G401 (cell line): ENCODE measurements at places on chromosomes 1 and 21. TPM values are rescaled to one million over a fixed set of nuclear protein-coding genes. Genes with fewer than 3 reads are reported as not detected.

Gene CYP4A22
- total RNA-seq = not detected in 2 replicates

DNA sequence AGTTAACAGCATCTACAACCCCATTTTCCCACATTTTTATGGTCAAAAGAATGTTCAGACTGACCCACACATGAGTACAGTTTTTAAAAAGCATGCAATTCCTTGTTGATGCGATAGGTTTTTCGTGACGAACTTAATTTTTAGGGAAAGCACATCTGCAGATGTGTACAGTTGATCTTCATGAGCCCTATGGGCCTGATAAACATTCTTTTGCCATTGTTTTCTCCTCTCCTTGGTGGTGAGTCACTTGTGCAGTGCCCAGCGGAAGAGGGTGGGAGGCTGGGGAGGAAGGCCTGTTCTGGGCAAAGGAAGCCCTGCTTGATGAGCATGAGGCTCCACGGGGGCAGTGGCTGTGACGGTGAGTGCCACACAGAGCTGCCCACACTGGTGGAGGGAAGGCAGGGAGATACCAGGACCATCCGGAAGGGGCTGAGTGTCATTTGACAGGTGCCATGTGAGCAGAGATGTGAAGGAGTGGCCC lies 5.3 kb downstream of the ARF1 start:
- no peak for DNase-seq

Gene FALEC
- 2.2 TPM in 1 of 2 replicates, not detected in the other for total RNA-seq

Gene TRIM46
- total RNA-seq = 0.14 and 0.37 TPM in 2 replicates

DNA sequence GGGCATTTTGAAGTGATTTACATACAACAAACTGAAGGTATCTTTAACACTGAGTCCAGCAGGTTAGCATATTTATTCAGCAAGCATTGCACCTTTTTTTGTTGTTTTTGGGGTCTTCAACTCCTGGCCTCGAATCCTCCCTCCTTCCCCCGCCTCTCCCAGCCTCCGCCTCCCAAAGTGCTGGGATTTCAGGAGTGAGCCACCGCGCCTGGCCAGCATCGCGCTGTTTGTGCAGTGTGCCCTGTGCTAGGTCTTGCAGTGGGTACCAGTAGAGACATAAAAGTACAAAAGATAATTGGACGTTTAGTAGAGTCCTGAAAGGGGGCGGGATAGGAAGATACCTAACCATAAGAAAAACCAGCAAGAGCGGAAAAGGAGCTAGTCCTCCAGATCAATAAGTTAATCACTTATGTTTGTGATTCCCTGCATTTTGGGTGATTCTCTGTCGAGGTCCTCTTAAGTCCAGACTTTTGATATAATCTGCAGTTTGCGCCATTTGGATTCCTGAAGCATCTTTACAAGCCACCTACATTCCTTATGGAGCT lies 111.8 kb downstream of the OSBPL9 start:
- no peak for DNase-seq

Gene OR14K1
- not detected in 2 replicates for total RNA-seq

Gene GJA4
- not detected in 2 replicates for total RNA-seq

DNA sequence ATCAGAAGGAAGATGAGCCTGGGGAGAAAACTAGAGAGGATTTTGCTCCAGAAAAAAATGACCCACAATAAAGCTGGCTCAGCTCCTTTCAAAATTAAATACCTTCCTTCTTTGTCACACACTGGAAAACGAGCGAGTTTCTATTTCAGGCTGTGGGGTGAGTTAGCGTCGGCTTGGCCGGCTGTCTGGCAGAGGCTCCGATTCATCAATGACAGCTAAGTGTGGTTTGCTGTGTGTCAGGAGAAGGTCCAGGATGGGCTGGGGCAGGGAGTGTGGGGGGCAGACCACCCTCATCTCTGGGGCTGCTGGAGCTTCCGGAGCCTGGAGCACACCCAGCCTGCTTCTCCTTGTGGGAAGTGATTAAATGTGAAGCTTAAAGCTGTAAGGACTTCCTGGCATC lies 120.2 kb downstream of the ETS2 start:
- no peak for DNase-seq

Gene WRAP73
- total RNA-seq = 34.5 and 40.8 TPM in 2 replicates

Gene NR5A2
- total RNA-seq = not detected in 2 replicates

Gene S100A2
- 10.6 and 10.8 TPM in 2 replicates for total RNA-seq

- no peak for DNase-seq
Observed at GRCh38 chr1:29427614-29428279, 191.4 kb downstream of the PTPRU start.

GRCh38 chr1:187685333-187685732 lies 856.6 kb downstream of the PLA2G4A start:
- DNase-seq = no peak

DNA sequence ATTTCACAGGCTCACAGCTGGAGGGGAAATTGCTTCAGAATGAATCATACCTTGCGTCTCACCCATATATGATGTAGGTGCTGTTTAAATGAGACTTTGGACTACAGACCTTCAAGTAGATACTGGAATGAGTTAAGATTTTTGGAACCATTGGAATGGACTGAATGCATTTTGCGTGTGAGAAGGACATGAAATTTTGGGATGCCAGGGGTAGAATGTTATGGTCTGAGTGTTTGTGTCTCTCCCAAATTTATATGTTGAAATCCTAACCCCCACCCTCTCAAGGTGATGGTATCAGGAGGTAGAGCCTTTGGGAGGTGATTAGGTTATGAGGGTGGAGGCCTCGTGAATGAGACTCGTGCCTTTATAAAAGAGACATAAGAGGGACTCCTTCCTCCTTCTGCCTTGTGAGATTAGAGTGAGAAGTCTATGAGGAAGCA lies 41.4 kb downstream of the KCNK1 start:
- no peak for DNase-seq

Gene PGLYRP4
- not detected in 2 replicates for total RNA-seq

Gene RAB42
- total RNA-seq = not detected in 2 replicates

GRCh38 chr1:58047265-58047858 lies 499.2 kb downstream of the OMA1 start:
- peak; percentile 10 for DNase-seq

DNA sequence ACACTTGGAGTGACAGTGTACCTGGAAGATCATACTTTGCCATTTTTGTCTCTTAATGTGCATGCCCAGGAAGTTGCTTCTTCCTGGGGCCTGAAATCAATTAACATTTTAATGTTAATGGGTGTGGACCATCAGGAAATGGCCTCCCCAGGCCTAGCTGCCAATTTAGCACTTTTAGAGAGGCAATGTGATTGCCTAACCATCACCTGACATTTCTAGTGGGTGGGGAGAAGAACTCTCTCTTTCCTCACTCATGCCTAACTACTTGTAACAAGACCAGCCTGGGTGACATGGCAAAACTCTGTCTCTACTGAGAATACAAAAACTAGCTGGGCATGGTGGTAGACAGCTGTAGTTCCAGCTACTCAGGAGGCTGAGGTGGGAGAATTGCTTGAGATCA lies 549.0 kb upstream of the RGS18 start:
- no peak for DNase-seq
